Heart left ventricle (tissue), 16 donors: ENCODE measurements at places on chromosomes 1 and 21. TPM values are rescaled to one million over a fixed set of nuclear protein-coding genes. Genes with fewer than 3 reads are reported as not detected.

DNA sequence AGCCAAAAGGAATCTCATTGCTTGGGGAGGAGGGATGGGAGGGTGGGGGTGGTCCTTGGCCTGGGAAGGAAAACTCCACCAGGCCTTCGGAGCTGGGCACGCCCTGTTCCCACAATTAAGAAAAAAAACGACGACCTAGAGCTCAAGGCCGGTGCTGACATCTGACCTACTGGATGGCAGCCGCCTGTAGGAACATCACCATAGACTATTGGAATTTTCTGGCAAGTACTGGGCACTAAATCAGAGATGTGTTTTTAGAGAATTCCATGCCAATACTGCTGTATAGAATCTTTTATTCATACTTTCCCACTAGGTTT, 729 bp downstream of the NADK start:
- peak; percentile 38 for DNase-seq

The VAV3 gene
- 0.94 TPM for polyA plus RNA-seq

GRCh38 chr1:165376041-165376810, 19.7 kb upstream of the LMX1A start:
- DNase-seq = peak; percentile 89

- peak; percentile 64 for DNase-seq
Measured at GRCh38 chr1:201503397-201504176, 3.3 kb downstream of the CSRP1 start.

The DMRTA2 gene
- polyA plus RNA-seq = not detected

DNA sequence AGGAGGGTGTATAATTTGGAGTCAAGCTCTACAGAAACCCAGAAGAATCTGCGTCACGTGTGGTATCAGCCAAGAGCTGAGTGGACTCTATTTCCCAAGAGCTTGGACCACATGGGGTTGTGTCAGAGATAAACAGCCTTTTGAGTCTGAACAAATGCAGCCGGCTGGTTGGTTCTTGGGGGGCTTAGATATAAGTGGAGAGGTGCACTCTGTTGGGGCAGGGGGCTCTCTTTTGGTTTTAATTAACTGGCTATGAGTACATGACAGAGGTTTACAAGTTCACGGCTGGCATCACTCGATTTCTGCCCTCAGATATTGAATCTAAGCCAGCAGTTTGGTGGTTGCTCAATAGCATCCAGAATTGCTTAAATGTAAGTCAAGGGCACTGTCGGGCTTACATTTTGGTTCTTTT, 501 bp upstream of the MRAP start:
- DNase-seq = no peak

The SEMA6C gene
- 85.0 TPM for polyA plus RNA-seq

The KCNJ6 gene
- not detected for polyA plus RNA-seq

The DDR2 gene
- polyA plus RNA-seq = 7.4 TPM

DNA sequence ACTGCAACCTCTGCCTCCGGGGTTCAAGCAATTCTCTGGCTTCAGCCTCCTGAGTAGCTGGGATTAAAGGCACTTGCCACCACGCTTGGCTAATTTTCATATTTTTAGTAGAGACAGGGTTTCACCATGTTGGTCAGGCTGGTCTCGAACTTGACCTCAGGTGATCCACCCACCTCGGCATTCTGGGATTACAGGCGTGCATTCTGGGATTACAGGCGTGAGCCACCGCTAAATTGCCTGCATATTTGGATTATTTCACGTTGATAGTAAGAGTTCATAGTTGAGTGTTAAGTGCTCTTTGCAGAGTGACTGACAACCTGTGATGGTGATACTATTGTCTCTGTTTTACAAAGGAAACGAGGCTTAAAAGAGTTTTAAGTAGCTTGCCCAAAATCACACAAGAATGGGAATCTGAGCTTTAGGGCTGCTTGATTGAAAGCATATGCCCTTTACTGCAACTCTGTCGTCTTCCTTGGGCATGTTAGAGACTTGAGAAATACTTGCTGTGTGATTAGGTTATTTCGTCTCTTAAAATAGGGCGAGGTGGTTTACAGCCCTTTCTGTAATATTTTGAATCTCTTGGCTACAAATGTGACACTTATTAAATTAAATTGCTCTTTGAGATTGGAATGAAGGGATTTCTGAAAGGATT, 12.4 kb downstream of the CDC42 start:
- DNase-seq = no peak

- DNase-seq = no peak
Measured at GRCh38 chr1:106960412-106960811, 96.1 kb upstream of the PRMT6 start.

DNA sequence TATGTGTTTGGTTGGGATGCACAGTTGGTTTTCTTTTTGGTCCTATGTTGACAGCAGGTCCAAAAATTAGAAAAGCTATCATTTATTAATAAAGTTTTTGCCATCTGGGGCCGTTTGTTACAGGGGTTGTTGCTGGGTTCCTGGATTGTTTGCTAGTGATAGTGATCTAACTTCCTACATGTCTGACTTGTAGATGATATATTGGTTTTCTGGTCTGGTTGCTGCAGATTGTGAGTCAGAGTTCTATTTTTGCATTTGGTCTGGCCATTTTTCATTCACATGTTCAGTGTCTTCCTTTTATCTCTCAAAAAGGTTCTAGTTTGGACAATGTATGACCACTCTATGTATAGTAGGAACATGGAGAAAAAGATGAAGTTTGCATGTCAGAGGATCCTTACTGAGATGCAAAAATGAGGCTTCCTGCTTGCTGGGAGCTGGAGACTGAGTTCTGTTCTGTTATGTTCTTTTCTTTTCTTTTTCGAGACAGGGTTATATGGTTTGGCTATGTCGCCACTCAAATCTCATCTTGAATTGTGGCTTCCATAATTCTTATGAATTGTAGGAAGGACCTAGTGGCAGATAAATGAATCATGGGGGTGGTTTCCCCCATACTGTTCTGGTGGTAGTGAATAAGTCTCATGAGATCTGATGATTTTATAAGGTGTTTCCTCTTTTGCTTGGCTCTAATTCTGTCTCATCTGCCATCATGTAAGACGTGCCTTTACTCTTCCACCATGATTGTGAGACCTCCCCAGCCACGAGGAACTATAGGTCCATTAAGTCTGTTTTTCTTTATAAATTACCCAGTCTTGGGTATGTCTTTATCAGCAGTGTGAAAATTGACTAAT, 4.2 kb upstream of the NVL start:
- no peak for DNase-seq

- DNase-seq = no peak
Measured at GRCh38 chr1:151574575-151575529, 34.7 kb downstream of the TUFT1 start.

The OLIG2 gene
- polyA plus RNA-seq = not detected

The GJA8 gene
- not detected for polyA plus RNA-seq

DNA sequence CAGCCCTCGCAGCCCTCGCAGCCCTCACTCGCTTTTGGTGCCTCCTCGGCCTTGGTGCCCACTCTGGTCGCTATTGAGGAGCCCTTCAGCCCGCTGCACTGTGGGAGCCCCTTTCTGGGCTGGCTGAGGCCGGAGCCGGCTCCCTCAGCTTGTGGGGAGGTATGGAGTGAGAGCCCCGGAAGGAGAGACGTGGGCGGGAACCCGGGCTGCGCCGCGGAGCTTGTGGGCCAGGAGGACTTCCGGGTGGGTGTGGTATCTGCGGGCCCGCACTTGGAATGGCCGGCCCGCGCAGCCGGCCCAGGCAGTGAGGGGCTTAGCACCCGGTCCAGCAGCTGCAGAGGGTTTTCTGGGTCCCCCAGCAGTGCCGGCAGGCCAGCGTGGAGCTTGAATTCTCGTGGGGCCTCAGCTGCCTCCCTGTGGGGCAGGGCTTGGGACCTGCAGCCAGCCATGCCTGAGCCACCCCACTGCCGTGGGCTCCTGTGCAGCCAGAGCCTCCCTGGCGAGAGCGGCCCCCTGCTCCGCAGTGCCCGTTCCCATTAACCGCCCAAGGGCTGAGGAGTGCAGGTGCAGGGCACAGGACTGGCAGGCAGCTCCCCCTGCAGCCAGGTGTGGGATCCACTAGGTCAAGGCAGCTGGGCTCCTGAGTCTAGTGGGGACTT, 9.9 kb upstream of the CFHR2 start:
- peak; percentile 48 for DNase-seq

GRCh38 chr1:240526312-240526711, 85.6 kb downstream of the GREM2 start:
- no peak for DNase-seq

GRCh38 chr1:158998781-158999161, 10.9 kb upstream of the IFI16 start:
- DNase-seq = peak; percentile 64
